ENCODE measurements at places on chromosomes 2 and 18.

GRCh38 chr18:10732990-10733389 is 207.2 kb downstream of the NAPG start:
- no peak for DNase-seq

DNA sequence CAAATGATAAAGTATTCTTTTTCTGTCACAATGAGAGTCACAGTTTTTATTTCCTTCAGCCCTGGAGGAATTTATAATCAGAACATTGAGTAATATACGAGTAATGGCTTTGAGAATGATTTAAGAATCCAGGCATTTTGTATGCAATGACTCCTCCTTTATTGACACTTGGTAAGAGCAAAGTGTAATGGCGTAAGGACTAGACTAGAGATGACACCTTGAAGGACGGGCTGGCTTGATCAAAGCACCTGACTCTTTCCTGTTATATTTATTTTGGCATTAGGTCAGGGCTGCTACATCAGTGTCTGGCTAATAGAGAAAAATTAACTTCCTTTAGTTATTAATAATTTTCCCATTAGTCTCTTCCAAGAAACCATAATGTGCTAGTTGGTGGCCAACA is 482.4 kb upstream of the GCFC2 start:
- no peak for DNase-seq

- no peak for DNase-seq
These were observed 4.7 kb upstream of the KCNJ3 start for GRCh38 chr2:154693741-154694340.

- DNase-seq: no peak
These were observed 945 bp downstream of the HAT1 start for GRCh38 chr2:171923206-171923605.

GRCh38 chr2:228065686-228066085 is 115.8 kb downstream of the SPHKAP start:
- DNase-seq: no peak

- DNase-seq: no peak
These were observed 177.3 kb downstream of the AGAP1 start for GRCh38 chr2:235670974-235671787.

- no peak for DNase-seq
These were observed 355.0 kb upstream of the LYPD1 start for GRCh38 chr2:133025004-133025403.

DNA sequence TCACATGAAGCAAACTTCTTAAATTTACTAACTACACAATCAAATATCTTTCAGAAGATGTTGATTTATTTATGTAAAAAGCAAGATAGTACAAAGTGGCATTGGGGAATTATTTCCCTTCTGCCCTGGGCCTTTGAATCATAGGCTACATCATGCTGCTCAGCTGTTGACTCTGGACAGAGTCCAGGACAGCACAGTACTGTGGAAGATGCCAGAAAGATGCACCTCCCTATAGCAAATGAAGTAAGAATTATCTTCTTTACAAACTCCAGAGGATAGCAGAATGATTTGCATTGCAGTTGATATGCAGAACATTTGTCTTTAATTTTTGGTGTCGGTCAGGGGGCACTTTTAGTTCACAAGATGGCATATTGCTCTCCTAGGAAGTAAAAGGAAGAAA is 1354.5 kb upstream of the ZEB2 start:
- no peak for DNase-seq

DNA sequence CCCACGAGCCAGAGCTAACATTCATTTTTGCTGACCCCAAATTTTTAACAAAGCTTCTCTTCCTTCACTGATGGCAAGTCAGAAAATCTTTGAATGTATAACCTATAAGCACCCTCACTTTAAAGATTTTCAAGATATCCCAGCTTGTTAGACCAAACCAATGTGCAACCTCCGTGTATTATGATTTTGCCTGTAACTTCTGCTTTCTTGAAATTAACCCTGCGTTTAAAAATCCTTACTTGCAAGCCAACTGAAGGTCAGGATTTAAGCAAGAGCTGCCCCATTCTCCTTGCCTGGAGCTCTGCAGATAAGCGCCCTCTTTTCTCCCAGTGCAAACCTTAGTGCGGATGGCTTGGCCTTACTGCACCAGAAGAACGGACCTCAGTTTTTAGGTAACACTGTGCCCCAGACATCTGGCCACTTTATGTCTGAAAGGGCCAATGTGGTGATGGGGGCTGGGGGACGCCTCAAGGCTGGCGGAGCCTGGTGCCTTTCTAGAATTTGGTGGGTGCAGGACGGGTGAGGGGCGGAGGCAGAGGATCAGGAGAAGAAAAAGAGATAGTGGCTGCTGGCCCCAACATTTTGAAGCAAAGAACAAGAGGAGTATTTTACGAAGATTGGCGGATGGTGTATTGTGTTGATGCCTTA is 805 bp upstream of the TNFRSF11A start:
- DNase-seq: no peak

DNA sequence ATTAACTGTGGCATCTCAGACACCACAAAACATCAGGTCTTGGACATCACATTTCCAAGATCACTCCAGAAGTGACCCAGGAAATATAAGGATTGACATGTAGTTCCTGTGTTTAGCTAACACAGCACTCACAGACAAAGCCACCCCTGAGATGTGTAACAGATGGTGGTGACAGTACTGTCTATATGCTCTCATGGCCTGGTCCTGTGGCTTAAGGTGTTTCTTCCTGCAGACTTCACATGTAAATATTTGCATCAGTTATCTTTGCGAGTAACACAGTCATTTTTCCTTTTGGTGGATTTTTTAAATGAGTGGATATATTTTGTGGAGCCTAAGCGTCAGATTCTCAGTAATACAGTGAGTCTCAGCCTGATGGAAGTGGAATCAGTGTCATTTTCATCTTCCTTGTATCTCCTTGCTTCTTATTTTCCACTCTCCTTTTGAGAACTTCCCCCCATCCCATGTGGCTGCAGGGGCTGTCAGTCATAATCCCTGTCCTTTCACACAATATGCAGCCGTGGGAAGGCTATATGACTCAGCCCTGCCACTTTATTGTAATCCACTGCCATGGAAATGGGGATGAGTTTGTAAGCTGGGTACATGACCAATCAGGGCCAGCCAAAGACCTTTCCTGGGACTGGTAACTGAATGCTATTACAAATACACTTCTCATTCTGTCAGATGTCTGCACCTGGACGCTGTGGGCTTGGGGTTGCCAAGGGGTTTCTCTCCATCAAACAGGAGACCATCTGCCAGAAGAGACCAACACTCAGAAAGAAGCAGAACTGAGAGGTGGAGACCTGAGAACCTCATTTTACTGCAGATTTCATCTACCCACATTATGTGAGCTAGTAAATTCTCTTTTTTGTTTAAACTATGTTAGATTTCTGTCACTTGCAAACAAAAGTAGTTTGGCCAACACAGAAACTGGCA is 74.3 kb downstream of the ICOS start:
- DNase-seq: no peak

GRCh38 chr2:38462121-38462661 is 85.1 kb upstream of the ATL2 start:
- DNase-seq: no peak

DNA sequence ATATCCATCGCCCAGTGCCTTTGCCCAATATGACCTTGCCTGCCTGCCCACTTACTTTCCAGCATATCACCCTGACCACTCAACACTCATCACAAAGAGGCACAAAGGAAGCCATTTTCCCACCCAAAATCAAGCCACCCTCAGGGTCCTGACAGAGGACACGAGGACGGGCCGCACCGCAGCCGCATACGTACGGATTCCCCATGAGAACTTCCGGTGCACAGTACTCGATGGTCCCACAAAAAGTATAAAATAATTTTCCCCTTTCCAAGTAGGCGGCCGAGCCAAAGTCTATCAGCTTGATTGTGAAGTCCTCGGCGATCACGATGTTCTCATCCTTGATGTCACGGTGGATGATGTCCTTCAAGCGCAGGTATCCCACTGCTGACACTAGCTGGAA is 10.0 kb upstream of the MTERF4 start:
- no peak for DNase-seq

DNA sequence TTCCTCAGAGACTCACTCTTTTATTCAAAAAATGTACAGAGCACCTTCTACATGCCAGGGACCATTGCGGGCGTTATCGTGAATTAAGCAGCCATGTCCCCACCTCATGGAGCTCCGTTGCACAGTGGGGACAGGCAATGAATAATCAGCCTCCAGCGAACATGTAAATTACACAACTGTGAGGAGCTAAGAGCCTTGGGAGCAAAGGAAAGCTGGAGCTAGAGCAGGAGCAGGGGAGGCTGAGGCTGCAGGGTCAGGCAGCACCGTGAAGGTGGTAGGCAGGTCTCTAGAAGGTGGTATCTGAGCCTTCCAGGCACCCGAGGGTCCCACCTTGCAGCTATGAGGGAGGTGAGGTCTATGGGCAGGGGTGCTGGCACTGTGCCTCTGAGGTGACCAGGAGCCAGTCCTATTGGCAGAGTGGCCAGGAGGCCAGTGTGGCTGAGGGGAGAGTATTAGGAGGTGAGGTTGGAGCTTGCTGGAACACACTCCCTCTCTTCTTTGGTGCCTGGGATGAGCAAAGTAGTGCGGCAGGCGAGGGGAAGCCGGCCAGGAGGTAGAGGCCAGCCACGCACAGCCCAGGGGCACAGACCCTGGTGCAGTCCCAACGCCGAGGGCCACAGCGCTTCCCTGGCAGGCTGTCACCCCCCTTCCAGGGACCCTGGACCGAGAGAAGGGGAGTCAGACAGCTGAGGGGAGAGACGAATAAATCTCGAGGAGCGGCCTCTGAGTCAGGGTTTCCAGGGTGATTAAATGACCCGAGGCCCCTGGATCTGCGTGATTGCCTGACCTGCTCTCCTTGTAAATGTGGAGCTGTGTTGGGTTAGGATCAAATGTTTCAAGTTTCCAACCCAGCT is 167.3 kb downstream of the SEPTIN10 start:
- no peak for DNase-seq

- DNase-seq: no peak
These were observed 108.7 kb upstream of the KCTD1 start for GRCh38 chr18:26656944-26657536.

GRCh38 chr2:201618744-201619662 is 24.3 kb downstream of the TMEM237 start:
- DNase-seq: no peak

GRCh38 chr2:199903111-199903510 is 8.0 kb upstream of the C2orf69 start:
- DNase-seq: no peak

GRCh38 chr18:12076424-12077140 is 17.1 kb upstream of the ANKRD62 start:
- DNase-seq: no peak

Data from NCI-H1436 treated with DMSO at 0.1 percent for 48 hours (cell line).